ENCODE measurements at places on chromosomes 3 and 15.

- no peak for DNase-seq
These were observed 33.5 kb downstream of the STARD9 start for GRCh38 chr15:42608752-42609488.

DNA sequence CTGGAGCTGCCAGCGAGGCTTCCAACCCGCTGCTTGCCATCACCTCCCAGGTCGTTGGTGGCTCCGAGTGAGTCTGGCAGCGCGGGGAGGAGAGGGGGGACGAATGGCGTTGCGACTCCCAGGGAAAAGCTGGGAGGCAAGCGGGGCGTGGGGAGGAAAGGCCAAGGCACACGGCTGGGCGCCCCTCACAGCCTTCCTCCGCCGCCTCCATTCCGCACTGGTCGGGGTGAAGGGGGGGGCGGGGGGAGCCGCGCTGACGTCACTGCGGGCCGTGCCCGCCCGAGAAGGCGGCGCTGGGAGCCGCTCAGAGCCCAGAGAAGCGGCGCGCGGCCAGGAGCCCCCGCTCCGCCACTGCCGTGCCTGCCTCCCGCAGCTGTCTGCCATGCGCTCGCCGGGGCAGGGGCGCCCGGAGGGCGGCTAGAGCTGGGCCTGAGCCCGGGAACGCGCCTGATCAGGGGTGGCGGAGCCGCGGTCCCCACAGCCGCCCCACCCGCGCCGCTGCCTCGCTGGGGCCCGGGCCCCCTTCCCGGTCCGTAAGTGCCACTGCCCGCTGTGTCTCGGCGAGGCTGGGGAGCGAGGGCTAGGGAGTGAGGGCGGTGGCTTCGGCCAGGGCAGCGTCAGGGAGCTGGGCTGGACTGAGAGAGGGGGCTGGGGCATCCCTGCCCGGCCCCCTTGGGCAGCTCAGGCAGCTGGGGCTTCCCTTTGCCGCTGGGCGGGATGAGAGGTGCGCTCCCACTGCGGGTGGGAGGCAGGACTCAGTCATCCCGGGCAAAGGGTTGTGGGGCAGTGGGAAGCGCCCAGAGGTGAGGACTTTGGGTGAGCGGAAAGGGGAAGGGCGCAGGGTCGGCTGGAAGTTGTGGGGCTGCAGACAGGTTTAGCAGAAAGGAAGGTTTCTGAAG lies 27.8 kb upstream of the POLG start:
- no peak for DNase-seq

GRCh38 chr15:60580073-60580472 lies 101.1 kb upstream of the ICE2 start:
- DNase-seq, result no peak

- DNase-seq, result no peak
These were observed 3.4 kb downstream of the DUOXA2 start for GRCh38 chr15:45117308-45118130.

DNA sequence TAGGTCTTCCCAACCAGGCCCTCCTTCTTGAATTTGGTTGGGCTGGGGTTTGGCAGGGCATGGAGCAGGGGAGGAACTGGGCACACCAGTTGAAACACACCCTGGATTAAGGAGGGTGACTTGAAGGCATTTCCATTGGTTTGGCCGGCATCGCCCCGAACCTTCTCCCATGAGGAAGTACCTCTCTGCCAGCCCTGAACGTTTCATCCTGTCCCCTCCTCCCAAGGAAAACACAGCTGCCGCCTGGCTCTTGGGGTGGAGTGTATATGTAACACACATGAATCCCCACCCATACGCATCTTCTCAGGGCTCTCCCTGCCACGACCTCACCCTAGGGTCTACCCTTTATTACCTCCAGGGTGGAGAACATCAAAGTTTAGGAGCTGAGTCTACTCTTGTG lies 14.6 kb downstream of the UBAP1L start:
- no peak for DNase-seq

GRCh38 chr3:129330409-129330808 lies 51.7 kb downstream of the HMCES start:
- DNase-seq, result no peak

GRCh38 chr3:152457500-152458375 lies 189.0 kb downstream of the MBNL1 start:
- DNase-seq, result no peak

DNA sequence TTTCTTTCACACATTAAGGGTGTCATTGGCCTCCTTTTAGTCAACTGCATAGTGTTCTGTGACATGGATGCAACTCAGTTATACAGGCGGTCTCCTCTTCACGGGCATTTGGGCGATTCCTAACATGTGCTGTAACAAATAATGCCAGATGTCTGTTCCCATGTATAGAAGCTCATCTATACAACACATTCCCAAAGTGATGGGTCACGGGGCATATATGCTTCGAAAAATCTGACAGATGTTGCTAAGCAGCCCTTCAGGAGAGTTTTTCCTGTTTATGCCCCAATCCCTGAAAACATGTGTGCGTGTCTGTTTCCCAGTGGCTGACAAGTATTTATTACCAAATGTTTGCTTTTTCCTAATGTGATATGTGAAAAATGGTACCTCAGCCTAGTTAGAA lies 25.8 kb downstream of the LRRK1 start:
- DNase-seq, result no peak

GRCh38 chr3:171365489-171365888 lies 94.7 kb downstream of the TNIK start:
- DNase-seq, result no peak

- no peak for DNase-seq
These were observed 45.4 kb downstream of the LIPC start for GRCh38 chr15:58477170-58477569.

DNA sequence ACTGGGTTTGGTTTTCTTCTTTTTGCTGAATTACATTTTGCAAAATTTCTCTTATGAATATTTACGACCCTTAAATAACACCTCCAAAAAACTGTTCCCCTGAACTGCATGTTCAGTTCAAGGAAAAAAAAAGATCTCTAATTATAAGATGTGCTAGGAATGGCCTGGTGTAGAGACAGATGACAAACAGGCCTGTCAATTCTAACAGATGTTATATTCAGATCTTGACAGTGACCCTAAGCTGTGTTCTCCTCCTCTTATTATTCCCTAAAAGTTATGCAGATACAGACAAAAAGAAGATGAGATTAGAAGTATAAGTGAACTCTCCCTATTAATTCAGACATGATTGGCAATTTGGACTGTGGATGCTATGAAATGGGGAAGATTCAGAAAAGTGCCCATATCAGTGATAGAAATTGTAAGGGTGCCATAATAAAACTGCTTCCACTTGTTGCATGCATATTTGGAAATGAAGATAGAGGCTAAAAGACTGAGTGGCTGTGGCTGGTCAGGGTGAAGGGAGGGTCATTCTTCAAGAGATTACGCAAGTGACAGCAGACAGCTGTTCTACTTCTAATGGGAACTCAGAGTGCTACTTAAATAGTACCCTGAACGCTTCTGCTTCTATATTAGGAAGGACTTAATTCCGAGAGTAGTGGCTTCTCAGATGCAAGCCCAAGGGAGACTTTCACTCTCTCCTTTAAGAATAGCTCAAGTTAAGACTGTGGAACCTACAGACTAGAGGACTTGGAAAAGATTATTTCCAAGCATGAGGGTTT lies 75.5 kb downstream of the ADAMTS9 start:
- no peak for DNase-seq

GRCh38 chr15:98907927-98908471 lies 99.6 kb downstream of the PGPEP1L start:
- DNase-seq, result no peak

- peak; percentile 35 for DNase-seq
These were observed 246.7 kb downstream of the LPP start for GRCh38 chr3:188400494-188401243.

DNA sequence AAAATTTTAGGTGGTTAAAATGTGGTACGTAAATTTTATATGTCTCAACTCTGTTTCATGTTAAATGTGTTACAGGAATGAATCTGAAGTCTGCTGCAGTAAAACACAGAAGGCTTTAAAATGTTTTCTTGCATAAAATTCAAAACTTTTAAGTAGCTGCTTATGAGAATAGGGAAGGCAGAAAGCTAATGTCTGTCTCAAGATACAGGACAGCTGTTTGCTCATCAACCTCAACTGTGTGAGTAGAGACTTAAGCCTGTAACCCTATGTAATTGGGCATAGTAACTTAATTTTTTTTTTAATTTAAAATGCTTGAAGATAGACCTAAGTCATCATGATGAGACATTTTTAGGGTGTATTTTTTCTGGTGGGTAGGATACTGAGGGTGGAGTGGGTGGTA lies 38.9 kb downstream of the ZFAND6 start:
- DNase-seq, result no peak

DNA sequence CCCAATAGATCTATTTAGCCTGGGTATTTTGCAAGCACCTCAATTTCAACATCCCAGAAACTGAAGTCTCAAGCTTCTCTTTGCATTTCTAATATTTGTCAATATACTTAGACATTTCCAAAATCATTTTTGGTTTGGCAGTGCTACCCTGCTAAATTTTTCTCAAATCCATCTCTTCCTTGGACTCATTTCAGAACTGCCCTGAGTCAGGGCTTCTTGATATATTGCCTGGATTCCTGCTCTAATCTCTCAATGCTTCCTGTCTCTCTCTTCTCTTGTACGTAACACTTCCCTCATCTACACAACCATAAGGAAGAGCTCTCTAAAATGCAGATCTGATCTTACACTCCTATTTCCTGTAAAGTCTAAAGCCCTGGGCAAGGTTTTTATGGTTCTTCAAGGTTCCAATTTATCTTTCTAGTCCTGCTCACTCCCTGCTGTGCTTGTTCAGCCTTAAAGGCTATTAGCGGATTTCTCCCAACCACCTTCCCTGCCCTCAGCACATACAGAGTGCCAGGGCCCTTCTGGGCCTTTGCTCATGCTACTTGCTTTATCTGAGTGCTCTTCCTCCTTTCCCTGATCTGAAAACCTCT lies 53.0 kb upstream of the MME start:
- no peak for DNase-seq

GRCh38 chr15:33500432-33501195 lies 189.8 kb downstream of the RYR3 start:
- no peak for DNase-seq

DNA sequence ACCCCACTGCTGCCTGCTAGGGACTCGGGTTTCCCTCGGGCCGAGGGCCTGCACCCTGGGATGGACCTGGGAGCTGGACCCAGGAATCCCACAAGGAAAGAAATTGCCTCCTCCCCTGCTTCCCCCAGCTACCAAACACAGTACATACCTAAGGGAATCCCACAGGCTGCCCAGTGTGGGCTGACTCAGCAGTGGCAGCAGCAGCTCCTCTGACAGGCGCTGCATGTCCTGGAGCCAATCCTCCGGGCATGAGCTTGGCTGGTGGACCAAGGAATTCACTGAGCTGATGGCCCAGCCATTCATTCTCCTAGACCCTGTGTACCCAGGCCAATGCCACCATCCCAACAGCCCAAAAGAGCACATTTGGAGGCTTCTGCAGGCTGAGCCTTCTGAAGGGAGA lies 9.5 kb upstream of the LTK start:
- no peak for DNase-seq

- no peak for DNase-seq
These were observed 33.5 kb downstream of the ALS2CL start for GRCh38 chr3:46660003-46660402.

- DNase-seq, result no peak
These were observed 63.9 kb downstream of the ST8SIA2 start for GRCh38 chr15:92457471-92458041.

GRCh38 chr3:38545983-38546382 lies 49.8 kb downstream of the EXOG start:
- no peak for DNase-seq

DNA sequence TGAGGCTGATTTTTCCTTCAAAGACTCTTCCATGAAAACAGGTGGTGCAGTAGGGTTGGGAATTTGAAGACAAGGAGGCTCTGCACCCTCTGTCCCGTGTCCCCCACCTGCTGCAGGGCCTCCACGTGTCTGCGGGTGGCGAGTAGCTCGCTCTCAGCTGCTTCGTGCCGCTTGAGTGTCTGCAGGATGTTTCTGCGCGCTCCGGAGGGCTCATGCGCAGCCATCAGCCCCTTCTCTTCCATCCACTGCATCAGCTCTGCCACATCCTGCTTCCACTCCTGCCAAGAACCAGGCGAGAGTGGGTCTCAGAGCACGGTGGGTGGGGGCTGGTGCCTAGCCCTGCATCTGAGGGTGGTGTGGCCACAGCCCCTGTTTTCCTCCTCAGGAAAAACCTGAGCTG lies 17.8 kb downstream of the SPTBN5 start:
- DNase-seq, result no peak

DNA sequence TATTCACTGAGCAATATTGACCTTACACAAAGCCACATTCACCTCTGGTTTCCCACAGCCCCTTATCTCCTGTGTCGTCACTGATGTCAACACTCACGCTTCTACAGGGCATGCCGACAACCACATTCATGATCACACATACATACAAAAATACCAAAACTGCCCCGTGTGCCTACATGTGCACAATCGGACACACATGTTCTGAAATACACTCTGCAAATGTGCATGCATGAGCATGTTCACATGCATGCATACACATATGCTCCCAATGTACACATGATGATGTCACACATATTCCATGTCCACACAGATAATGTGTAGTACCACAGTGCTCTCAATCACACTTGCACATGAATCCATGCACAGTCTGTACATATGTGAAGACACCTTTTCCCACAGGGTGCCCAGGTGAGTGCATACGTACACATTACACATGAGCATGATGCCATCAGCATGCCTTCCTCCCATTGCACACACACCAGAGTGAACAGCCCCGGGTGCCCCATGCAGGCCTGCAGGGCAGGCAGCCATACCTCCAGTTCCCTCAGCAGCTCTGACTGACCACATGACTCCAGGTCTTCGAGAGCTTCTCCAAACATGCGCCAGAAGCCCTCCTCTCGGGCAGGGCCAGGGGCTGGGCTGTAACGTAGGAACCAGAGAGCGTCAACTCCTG lies 37.0 kb downstream of the GRIP2 start:
- DNase-seq, result no peak

- no peak for DNase-seq
These were observed 25.5 kb upstream of the ZNF710 start for GRCh38 chr15:89975482-89976245.

GRCh38 chr3:196189566-196190347 lies 21.4 kb downstream of the ZDHHC19 start:
- DNase-seq, result no peak

DNA sequence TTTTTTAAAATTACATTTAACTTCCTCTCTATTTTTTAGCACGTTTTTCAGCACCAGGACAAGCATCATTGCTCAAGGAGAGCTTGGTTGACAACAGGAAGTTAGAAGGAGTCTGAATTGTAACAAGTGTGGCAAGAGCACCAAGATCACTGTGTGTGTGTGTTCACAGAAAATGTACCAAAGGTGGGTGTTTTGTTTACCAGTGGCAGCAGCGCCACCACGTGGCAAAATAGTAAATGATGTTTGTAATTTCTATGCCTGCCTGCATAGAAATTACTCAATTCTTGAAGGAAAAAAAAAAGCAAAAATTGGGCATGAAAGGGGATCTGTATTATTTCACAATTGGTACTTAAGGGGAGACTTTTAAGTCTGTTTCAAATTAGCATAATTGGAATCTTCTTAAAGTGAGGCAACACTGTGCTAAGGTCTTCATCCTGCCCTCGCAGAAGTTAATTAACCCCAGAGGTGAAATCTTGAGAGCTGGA lies 7.4 kb upstream of the U2SURP start:
- DNase-seq, result peak; percentile 54
